Germinal center (tissue), 1 donor: ENCODE measurements at places on chromosomes 11 and 22.

DNA sequence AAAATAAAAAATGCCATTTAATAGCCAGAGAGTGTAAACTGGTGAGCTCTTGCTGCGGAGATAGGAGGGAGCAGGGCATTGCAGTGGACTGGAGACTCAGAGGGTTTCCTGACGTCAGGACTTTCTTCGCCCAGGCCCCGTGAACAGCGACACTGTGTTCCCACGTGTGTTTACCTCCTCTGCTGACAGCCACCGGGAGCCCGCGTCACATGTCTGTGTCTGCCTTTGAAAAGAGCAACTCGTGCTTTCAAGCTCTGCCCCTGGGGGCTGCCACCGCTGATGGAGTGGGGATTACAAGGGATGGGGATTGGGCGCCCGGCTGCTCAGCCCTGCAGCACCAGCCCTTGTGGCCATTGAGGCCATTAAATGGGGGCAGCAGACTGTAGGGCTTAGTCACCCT is 3.3 kb downstream of the TANGO2 start:
- DNase-seq = no peak

DNA sequence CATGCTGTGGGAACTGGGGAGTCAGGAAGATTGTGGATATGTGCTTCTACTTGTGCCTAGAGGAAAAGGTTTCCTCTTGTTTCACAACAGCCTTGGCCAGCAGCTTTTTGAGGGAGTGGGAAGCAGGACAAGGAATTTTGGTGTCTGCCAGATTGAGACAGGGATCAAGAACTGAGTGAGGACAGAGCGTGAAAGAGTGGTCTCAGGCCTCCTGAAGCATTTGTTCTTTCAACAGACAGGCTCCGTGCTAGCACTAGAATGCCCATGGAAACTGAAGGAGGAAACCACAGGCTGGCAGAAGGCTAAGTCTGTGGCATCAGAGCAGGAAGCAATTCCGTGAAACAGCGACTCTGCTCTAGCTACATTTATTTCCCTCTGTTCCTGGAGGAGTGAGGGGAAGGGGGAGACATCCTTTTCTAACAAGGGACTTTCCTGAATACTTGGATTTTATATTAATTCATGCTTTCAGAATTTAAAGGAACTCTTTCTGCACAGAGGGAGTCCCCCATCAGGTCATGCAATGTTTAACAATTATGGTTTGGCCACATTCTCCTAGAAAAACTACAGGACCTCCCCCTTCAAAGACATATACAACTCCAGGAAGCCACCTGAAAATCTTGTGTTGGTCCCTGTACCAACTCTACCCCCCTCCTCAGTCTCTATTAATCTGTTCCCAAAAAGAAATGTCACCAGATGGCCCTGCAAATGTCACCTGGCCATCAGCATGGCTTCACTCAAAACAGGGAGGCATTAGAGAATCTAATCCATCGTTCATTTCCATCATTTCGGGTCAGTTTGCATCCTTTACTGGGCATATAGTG is 96.1 kb downstream of the SYT9 start:
- DNase-seq = no peak

- DNase-seq = no peak
These were observed 48.6 kb downstream of the MRGPRX1 start for GRCh38 chr11:18890615-18891014.

DNA sequence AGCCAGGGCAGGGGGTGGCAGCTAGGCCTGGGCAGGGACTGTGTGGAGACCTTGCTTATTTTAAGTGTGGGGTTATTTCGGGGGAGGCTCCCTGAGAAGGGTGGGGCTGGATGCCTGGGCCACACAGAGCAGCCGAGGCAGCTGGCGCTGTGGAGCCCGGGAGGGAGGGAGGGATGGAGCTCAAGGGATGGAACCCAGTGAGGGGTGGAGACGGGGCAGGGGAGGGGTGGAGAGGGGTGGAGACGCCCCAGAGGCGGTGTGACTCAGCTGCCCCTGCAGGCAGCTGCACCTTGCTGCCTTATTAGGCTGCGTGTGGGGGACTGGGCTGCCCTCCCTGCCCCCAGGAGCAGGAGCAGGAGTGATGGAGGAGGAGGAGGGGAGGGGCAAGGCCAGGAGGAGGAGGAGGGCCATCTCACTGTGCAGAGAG is 9.8 kb upstream of the TSSC4 start:
- peak; percentile 55 for DNase-seq

DNA sequence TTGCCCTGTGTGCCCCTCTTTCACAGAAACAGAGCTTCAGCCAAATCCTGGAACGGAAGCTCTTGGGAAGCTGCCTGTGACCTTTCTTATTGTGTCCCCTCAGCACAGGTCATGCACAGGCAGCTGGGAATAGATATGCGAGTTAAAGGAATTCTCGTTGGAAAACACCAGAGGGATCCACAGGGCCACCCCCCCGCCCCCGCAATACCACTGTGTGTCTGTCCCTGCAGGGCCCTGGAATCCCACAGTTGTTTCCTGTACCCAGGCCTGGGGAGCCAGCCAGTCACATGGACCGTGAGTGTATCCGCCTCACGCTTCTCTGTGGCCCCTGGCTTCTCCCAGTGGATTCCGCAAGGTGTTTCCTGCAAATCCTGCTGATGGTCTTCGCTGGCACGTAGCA is 29.0 kb downstream of the TIMP3 start:
- DNase-seq = no peak
